ENCODE measurements at places on chromosomes 1 and 21.

- DNase-seq, result no peak
Observed at GRCh38 chr21:16908077-16908476, 604.8 kb upstream of the CXADR start.

DNA sequence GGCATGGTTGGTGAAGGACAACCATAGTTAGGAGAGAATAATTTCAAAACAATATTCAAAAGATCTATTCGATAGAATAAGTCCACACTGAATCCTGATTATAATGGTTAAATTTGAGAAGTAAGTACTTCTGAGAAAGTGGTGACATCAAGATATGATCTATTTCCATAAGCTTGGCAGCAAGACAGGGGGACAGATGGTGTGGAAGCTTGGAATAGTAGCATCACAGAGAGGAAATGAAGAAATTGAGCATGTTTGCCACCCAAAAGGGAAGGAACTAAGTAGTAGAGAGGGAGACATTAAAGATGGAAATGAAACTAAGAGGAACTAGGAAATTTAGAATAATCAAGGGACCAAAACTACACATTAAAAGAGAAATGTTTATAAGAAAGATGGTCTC is 94.5 kb downstream of the OLFM3 start:
- no peak for DNase-seq

- peak; percentile 37 for DNase-seq
Observed at GRCh38 chr1:67683766-67684525, 1.1 kb upstream of the GADD45A start.

DNA sequence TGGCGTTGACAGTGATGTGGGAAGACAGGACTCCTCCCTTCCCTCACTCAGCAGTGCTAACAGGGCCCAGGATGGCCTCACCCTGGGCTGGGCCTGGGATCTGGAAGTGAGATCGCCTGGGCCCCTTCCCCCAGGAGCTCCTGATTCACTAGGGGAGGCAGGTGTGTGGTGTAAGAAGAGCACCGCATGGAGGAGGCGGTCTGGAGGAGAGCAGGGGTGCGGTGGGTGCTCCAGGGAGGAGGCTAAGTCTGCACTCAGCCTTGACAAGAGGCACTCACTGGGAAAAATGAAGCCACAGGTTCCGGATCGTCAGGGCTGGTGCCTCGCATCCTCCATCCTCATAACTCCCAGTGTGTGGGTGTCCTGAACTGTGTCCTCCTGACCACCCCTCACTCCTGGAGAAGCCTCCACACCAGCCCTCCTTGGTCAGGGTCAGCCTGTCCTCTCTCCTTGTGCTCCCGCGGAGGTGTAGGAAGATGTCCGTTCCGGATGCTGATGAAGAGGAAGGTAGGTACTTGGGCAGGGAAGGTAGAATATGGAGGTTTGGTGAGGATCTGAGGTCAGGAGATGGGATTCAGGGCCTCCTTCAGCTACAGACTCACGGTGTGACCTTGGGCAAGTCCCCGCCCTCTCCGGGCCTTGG is 142.1 kb upstream of the WNT4 start:
- DNase-seq, result no peak

DNA sequence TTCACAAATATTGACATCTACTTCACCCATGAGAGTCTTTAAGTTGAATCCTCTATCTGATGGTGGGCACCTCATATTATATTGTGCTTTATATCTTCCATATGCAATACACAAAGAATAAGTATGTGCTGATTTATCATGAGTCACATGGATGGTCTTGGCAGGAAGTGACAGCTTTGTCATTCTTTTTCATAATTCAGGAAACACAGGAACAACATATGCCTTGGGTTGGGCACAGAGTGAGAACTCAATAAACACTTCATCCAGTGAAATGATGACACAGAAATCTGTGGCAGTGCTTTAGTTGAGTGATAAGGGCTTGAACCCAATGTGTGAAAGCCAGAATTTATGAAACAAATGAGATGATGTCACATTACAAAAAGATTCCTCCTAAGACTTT is 41.2 kb downstream of the GADD45A start:
- no peak for DNase-seq

GRCh38 chr1:21875621-21876063 is 61.5 kb downstream of the HSPG2 start:
- no peak for DNase-seq

GRCh38 chr1:118100686-118101514 is 84.1 kb downstream of the SPAG17 start:
- DNase-seq, result no peak

DNA sequence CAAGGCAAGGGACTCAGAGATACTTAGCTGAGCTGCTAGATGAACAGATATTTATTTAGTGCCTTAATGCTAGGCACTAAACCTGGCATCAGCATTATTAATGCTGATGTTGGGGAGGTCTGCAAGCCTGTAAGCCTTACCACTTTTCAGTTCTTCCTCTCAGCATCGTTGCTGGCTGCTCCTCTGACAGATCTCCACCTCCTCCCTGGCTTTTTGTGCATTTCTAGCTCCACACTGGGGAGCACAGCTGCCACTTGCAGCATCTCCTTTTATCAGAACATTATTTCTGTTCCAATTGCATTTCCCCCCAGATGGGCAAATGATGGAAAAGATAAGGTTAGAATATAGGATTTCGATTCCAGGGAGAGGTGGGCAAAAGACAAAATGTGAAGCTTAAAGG is 34.8 kb downstream of the CACNA1E start:
- DNase-seq, result no peak

- no peak for DNase-seq
Observed at GRCh38 chr1:171081763-171082201, 8.9 kb upstream of the FMO3 start.

- DNase-seq, result no peak
Observed at GRCh38 chr1:96370757-96371156, 350.8 kb upstream of the PTBP2 start.

GRCh38 chr1:1237874-1238701 is 6.1 kb downstream of the B3GALT6 start:
- DNase-seq, result no peak

DNA sequence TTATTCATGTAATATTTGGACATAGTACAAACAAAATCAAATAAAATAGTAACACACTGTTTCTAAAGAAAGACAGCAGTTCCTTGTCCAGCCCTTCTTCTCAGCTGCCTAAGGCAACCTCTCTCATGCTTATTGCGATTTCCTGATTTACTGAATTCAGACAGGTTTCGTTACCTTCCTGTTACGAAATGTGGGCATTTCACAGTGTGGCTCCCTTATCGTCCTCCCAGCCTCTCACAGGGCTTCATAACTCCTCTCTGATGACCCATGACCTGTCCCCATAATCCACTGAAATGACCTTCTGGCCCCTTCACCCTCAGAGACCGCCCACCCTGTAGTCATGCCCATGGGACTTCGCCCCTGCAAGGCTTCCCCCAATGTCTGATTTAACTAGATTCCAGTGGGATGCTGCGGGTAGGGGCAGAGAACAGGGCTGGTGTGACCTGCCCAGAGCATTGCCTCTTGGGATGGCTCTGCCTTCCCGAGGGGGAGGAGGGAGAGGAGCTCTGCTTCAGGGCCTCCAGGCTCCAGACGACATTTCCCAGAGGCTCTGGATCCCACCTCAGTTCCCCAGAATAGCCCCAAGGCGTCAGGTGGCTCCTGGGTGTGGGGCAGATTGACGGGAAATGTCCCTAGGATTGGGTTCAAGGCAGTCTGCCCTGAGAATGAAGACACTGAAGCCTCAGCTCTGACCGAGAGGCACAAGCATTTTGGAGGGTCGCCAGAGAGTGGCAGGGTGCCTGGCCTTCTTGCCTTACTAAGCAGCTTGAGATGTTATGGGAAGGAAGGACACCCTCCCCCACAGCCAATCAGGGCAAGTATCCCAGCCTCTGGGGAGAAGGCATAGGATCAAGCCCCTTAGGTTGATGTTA is 20.6 kb downstream of the PADI2 start:
- DNase-seq, result no peak

- DNase-seq, result no peak
Observed at GRCh38 chr1:183636783-183637182, 1.2 kb upstream of the ARPC5 start.

GRCh38 chr1:143718021-143718420 is 253.8 kb downstream of the FAM72C start:
- DNase-seq, result no peak

GRCh38 chr1:84062496-84062895 is 63.6 kb upstream of the TTLL7 start:
- DNase-seq, result no peak

DNA sequence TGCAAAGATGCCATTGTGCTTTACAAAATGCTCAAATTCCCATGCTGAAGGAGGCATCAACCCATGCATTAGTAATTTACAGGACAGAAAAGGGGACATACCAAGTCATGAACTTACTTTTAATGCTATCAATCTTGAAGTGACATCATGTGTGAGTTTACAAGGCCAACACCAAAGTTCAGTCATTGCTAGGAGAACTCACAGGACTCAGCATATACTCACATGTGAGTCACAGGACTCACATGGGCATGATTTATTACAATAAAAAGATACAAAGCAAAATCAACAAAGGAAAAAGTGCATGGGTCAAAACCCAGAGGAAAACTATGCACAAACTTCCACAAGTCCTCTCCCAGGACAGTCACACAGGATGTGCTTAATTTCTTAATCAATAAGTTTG is 1656.0 kb downstream of the MRPL39 start:
- no peak for DNase-seq

DNA sequence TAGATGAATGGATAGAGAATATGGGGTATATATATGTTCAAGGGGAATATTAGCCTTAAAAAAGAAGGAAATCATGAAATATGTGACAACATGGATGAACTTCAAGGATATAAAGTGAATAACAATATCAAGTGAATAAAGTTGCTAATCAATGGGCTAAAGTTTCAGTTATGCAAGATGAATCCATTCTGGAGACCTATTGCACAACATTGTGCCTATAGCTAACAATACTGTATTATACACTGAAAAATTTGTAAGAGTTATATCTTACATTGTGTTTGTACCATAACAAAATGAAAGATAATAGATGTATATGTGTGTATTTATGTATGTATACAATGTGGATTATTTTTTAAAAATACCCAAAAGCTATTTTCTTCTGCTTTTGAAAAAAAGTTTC is 96.3 kb upstream of the DPYD start:
- DNase-seq, result no peak

DNA sequence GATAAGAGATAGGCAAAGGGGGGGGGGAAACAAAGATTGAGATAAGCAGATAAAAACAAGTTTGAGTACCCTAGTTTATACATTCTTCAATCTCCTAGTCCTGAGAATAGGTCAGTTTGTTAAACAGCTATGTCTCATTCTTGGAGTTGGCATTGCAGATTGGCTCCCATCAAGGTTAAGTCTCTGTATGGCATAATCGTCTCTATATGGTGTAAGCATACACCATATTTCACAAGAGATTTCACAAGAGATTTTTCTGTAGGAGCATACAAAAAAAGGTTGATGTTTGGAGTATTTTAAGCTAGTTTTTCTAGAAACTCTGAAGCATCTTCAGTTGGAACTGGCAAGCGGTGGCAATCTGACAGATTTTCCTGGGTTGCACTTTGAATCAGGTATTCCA is 35.8 kb downstream of the NCAM2 start:
- no peak for DNase-seq

DNA sequence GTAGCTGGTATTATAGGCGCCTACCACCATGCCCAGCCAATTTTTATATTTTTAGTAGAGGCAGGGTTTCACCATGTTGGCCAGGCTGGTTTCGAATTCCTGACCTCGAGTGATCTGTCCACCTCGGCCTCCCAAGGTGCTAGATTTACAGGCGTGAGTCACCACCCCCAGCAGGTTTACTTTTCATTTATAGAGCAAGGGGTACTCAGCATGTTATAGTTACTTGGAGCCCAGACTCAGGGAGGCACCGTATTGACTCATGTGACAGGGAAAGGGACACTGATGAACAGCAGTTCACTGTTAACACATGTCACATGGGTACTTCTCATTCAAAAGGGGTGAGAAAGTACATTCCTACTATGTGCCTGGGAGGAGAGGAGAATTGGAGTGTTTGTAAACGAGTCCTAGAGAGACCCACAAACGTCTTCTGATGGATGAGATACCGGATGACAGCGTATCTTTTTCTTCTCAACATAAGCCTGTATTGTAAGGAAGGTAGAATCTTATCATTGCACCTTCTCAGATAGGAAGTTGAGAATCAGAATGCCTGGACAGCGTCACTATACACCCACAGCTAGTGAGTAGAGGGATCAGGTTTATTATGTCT is 510.0 kb downstream of the USP25 start:
- DNase-seq, result no peak

DNA sequence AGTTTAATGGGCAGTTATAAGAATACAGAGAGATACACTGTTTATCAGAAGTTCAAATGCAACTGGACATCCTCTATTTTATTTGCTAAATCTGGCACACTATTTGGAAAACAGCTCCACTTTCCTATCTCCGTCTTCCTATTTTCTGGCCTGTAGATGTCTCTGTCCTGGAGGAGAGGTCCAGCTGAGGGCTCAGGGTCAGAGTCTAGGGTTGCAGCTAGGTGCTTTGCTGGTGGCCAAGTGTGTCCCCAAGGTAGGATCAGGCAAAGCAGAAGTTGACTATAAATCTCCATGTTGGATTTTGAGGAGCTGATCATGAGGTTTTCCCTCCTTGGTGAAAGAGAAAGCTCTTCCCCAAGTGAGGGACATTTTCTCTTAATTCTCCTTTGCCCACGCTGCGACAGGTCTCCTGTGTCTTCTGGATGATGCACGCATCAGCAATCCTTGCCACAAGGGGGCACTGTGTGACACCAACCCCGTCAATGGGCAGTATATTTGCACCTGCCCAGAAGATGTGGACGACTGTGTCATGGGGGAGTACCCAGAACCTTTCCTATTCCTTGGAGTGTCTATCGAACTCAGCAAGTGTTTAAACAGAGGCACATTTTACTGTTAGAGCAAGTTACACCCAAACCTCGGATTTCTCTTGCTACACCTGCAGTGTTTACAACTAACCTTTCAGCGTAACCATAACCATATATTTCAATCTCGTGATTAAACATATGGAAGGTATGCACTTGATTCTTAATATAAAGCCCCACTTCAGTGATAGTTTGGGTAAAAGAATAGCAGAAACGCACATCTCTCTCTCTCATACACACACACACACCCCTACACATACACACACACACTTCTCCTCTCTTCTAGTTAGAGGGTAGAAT is 10.2 kb downstream of the ADAM30 start:
- peak; percentile 53 for DNase-seq

- no peak for DNase-seq
Observed at GRCh38 chr1:96581772-96582171, 139.8 kb upstream of the PTBP2 start.

DNA sequence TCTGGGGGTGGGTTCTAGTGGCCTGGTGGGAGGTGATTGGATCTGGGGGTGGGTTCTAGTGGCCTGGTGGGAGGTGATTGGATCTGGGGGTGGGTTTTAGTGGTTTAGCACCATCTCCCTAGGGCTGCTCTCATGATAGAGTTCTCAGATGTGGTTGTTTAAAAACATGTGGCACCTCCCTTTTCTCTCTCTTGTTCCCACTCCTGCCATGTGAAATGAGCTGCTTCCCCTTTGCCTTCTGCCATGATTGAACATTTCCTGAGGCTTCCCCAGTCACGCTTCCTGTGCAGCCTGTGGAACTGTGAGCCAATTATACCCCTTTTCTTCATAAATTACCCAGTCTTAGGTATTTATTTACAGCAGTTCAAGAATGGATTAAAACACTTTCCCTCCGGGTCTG is 327.3 kb upstream of the AJAP1 start:
- DNase-seq, result no peak

- peak; percentile 37 for DNase-seq
Observed at GRCh38 chr21:42850866-42851391, 28.4 kb downstream of the WDR4 start.

GRCh38 chr1:221201773-221202172 is 322.5 kb downstream of the HLX start:
- DNase-seq, result no peak

GRCh38 chr1:38744452-38745350 is 114.9 kb downstream of the RRAGC start:
- no peak for DNase-seq

- no peak for DNase-seq
Observed at GRCh38 chr21:38487901-38488639, 10.2 kb downstream of the ERG start.
